ENCODE measurements at places on chromosomes 7 and 10. TPM values are rescaled to one million over a fixed set of nuclear protein-coding genes. Genes with fewer than 3 reads are reported as not detected.

GOLGA7B gene
- 12.0 TPM for total RNA-seq

GRCh38 chr10:10110844-10111490 lies 906.7 kb upstream of the CELF2 start:
- H3K4me3 ChIP-seq, result no peak overlapping the region
- no peak for DNase-seq
- no peaks in the 10 kb centered on the region for H3K36me3 ChIP-seq
- H3K27me3 ChIP-seq, result no peaks in the 10 kb centered on the region
- no peaks in the 10 kb centered on the region for H3K4me1 ChIP-seq

TBX20 gene
- not detected for total RNA-seq

MRPS24 gene
- total RNA-seq, result 50.4 TPM

LRRD1 gene
- not detected for total RNA-seq

GRCh38 chr7:110281362-110281761 lies 809.6 kb upstream of the LRRN3 start:
- H3K36me3 ChIP-seq, result no peaks in the 10 kb centered on the region
- DNase-seq, result no peak
- no peaks in the 10 kb centered on the region for H3K27me3 ChIP-seq
- no peak overlapping the region for H3K27ac ChIP-seq

- peaks cover 40% of the 10 kb centered on the region for H3K4me1 ChIP-seq
- no peaks in the 10 kb centered on the region for H3K27me3 ChIP-seq
- no peak overlapping the region for H3K4me3 ChIP-seq
- H3K27ac ChIP-seq, result peak overlapping the region; percentile 54
Measured at GRCh38 chr10:97490592-97490991, 7.6 kb downstream of the MMS19 start.

DNA sequence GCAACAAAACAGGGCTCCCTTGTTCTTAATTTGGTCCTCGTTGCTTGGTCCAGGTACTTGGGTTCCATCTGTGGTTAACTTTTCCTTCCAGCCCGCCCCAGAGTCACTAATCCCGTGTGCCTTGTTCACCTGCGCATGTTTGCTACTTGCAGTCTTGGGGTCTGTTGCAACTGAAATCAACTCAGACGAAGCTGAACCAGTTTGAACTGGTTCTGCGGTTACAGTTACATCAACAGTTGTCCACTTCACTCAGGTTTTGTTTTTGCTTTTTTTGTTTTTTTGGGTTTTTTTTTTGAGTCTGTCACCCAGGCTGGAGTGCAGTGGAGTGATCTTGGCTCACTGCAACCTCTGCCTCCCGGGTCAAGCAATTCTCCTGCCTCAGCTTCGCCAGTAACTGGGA lies 34.7 kb downstream of the TRRAP start:
- H3K4me3 ChIP-seq, result no peak overlapping the region
- no peak overlapping the region for H3K27ac ChIP-seq
- DNase-seq, result no peak
- H3K4me1 ChIP-seq, result peaks cover 3% of the 10 kb centered on the region
- H3K27me3 ChIP-seq, result no peaks in the 10 kb centered on the region

GRCh38 chr7:56009695-56010094 lies 41.5 kb downstream of the PSPH start:
- H3K4me1 ChIP-seq, result peaks cover 2% of the 10 kb centered on the region
- H3K36me3 ChIP-seq, result peaks cover 2% of the 10 kb centered on the region
- H3K27me3 ChIP-seq, result no peaks in the 10 kb centered on the region

- no peaks in the 10 kb centered on the region for H3K4me1 ChIP-seq
- peaks cover 13% of the 10 kb centered on the region for H3K27me3 ChIP-seq
- no peak overlapping the region for H3K4me3 ChIP-seq
- DNase-seq, result no peak
- no peaks in the 10 kb centered on the region for H3K36me3 ChIP-seq
Measured at GRCh38 chr7:117472335-117472734, 7.5 kb upstream of the CFTR start.

EGR2 gene
- 4.8 TPM for total RNA-seq

CLDN15 gene
- 17.3 TPM for total RNA-seq

GRCh38 chr10:96118604-96119450 lies 11.3 kb upstream of the ZNF518A start:
- no peak overlapping the region for H3K27ac ChIP-seq
- no peaks in the 10 kb centered on the region for H3K4me1 ChIP-seq
- no peak for DNase-seq
- no peak overlapping the region for H3K4me3 ChIP-seq
- H3K27me3 ChIP-seq, result peaks cover 75% of the 10 kb centered on the region

DNA sequence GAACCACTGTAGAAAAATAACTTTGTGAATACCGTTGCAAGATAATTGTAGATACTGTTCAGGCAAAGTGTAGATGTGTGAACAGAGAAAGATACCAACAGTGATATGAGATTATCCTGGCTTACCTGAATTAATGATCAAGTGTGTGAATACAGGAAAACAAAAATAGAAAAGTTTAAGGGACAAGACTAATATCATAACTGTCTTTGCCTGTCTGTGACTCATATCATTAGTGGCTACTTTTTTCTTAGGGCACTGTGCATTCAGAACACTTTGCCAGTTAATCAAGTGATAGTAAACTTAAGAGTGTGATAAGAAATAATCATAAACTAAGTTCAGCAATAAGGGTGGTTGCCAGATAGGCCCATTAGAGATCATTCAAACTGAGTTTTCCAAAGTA lies 323.0 kb upstream of the LRGUK start:
- H3K4me1 ChIP-seq, result no peaks in the 10 kb centered on the region
- H3K27me3 ChIP-seq, result no peaks in the 10 kb centered on the region
- no peak overlapping the region for H3K4me3 ChIP-seq
- H3K36me3 ChIP-seq, result peaks cover 8% of the 10 kb centered on the region
- DNase-seq, result no peak

GRCh38 chr7:42059275-42059674 lies 177.7 kb downstream of the GLI3 start:
- H3K36me3 ChIP-seq, result no peaks in the 10 kb centered on the region
- H3K27ac ChIP-seq, result no peak overlapping the region
- H3K4me3 ChIP-seq, result no peak overlapping the region
- DNase-seq, result no peak

DNA sequence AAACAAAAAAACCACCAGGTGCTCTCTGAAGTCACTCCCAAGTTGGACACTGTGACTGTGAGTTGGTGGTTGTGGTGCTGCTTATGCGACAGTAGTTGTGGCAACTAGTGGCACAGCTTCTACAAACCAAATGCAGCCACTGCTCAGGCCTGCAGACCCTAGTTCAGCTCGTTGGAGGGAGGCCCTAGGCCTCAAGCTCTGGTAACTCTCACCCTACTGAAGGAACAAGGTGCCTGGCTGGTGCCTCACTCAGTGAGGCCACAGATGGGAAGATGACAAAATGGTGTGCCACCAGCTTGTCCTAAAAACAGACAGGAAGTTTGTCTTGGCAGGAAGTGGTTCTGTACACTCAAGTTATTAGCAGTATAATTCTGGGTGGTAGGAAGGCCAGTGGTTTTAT lies 45.3 kb upstream of the RAPGEF5 start:
- H3K27me3 ChIP-seq, result peaks cover 1% of the 10 kb centered on the region
- H3K36me3 ChIP-seq, result no peaks in the 10 kb centered on the region
- no peak overlapping the region for H3K27ac ChIP-seq
- DNase-seq, result no peak
- H3K4me3 ChIP-seq, result no peak overlapping the region

Data from T-helper 17 cell (primary cell).